ENCODE measurements at places on chromosomes 13 and 19.

DNA sequence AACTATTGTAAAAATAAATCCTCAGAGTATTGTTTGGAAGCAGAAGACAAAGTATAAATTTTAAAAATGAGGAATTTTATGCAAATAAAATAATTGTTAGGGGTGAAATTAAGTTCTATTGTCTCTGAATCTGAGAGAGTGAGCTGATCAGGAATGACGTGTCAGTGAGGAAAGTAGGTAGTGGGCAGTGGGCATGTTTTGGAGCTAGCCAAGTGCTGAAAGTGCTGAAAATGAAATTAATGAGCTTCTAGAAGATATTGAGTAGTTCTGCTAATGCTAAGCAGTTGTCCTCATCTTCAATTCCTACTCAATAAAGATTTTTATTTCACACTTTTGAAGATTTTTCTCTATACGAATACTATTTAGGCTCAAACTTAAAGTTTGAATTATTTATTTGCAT, 1167.8 kb upstream of the PCDH20 start:
- no peak for DNase-seq

GRCh38 chr13:98571955-98572662, 4.8 kb downstream of the STK24 start:
- no peak for DNase-seq

DNA sequence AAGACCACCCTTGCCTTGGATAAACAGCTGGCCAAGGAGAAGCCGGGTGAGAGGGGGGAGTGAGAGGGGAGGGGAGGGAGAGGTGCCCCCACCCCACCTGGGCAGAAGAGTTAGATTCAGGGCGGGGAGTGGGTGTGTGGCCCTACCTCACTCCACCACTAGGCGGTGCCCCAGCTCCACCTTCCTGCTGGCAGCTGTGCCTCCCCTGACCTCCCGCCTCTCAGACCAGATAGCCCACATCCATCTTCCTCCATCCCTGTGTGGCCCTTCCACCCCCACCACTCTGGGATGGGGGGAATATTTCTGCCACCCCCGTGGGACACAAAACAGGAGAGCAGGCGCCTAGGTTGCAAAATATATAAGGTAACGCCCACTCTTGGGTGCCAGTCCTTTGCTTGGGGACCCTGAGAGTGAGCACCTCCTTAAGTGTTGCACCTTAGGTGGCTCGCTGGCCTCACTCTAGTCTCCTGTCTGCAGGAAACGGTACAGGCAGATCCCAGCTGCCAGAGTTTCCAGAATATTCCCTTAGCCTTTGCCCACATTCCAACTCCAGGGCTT, 13.8 kb upstream of the EHD2 start:
- DNase-seq: no peak

DNA sequence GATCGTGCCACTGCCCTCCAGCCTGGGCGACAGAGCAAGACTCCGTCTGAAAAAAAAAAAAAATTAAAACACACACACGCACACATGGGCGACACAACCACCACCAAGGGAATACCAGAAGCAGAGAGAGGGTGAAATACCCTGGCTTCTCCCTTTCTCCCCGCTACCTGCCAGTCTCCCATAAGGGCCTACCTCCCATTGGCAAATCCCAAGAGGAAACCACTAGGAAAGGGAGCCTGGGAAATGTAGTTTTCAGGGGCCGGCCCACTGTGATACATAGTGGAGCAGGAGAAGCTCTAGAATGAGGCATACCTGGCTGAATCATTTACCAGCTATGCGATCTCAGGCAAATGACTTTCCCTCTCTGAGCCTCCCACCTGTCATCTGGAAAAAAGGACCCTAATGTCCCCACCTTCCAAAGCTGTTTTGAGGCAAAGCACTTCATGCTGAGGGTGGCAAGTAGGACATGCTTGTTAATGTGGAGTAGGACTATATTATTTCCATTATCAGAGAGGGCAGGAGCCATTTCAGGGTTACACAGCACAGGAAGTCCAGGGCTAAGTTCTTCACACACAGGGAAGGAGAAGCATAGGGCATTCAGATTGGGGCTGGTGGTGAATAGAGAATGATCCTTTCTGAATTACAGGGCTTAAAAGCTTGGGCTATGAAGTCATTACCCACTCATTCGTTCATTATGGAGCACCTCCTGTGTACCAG, 14.3 kb upstream of the HNRNPUL1 start:
- DNase-seq: no peak

- DNase-seq: peak; percentile 73
Measured at GRCh38 chr13:39956036-39956435, 300.6 kb downstream of the COG6 start.

- DNase-seq: no peak
Measured at GRCh38 chr19:17347361-17347760, 10.0 kb downstream of the GTPBP3 start.

DNA sequence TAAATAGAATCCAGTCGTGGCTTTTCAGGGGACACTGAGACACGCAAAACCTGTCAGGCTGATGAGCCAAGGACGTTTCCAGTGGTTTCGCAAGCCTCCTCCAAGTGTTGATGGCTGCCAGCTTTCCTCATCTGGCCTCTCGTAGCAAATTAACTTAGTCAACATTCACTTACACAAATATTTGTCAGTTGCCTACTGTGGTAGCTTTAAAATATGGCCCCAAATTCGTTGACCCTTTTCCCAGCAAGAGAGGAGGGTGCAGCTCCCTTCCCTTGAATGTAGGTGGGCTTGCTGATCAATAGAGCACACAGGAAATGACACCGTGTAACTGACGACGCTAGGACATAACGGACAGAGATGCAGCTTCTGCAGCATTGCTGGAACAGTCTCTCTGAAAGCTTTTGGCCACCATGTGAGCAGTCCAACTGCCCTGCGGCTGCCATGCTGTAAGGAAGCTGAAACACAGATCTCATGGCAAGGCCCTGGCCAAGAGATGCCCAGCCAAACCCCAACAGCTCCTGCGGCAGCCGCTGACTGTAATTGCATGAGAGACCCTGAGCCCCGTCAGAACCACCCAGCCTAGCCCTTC, 5.5 kb upstream of the RANBP3 start:
- DNase-seq: no peak

DNA sequence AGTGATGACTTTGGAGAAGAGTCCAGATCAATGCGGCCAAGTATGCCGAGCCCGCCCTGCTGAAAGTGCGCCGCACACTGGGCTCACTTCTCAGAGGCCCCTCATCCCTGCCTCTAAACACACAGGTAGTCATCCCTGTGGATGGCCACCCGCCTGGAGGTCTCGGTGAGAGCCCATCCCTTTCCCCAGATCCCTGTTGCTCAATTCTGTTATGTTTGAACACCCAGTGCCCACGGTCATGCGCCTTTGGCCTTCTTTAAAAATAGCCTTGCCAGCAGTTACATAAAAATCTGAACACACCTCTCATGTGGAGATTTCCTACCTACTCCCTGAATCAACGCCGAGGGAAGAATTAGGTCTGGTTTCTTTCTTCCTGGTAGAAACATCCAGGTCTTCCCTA, 11.9 kb downstream of the ELAVL1 start:
- DNase-seq: no peak

DNA sequence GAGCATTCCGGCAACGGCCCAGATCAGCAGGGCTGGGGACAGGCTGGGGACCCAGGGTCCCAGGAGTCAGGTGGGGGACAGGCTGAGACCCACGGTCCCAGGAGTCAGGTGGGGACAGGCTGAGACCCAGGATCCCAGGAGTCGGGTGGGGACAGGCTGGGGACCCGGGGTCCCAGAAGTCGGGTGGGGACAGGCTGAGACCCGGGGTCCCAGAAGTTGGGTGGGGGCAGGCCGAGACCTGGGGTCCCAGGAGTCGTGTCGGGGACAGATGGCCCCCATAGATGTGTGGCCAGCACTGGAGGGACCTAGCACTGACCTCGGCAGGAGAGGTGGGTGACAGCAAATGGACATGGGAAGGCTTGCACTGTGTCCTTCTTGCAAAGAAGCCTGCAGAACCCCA, 39.7 kb upstream of the SOX1 start:
- no peak for DNase-seq

DNA sequence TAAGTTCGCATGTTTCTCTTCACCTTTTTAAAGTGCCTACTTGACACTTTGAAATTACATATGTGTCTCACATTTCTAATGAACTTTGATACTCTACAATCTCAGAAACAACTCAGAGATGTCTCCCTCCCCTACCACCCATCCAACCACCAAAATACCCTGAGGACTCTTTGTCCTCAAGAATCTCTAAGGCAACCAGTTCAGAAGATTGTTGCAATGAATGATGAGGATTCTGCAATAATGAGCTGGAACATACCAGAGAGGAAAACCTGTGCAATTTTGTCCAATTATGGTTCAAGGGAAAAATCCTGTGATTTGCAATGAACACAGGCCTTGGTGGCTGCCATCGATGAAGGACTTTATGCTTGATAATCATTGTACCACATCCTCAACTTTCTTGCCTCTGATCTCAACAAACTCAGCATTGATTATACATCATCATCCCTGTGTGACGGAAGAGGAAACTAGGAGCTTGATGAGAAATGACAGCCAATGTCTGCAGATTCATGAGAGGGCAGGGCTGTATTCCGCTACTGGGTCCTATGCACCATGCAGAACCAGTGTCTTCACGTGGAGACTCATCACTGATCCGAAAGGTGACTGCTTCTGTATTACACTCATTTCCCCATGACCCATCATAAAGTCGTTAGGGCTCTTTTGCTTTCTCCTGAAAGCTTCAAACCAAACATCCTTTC, 1.1 kb downstream of the FPR1 start:
- no peak for DNase-seq

DNA sequence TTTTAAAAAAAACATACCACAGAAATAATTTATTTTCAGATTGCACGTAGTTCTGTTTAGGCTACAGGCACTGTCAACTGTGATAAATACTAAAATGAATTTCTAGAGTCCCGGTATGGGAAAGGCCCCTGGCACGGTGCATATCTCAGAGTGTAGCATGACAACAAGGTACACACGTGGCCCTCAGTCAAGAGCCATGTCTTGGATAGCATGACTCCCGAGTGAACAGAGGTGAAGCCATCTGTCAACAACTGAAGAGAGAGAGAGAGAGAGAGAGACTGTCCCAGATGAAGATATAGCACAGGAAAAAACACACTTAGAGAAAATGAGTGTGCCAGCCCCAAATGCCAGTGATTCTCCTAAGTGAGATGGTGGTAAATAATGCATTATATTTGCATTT, 297.5 kb downstream of the MYO16 start:
- DNase-seq: no peak

GRCh38 chr13:112703449-112704284, 13.8 kb downstream of the ATP11A start:
- no peak for DNase-seq

- DNase-seq: peak; percentile 5
Measured at GRCh38 chr13:78102121-78102677, 183.6 kb upstream of the EDNRB start.

GRCh38 chr19:35949131-35949530, 13.0 kb downstream of the LRFN3 start:
- no peak for DNase-seq

DNA sequence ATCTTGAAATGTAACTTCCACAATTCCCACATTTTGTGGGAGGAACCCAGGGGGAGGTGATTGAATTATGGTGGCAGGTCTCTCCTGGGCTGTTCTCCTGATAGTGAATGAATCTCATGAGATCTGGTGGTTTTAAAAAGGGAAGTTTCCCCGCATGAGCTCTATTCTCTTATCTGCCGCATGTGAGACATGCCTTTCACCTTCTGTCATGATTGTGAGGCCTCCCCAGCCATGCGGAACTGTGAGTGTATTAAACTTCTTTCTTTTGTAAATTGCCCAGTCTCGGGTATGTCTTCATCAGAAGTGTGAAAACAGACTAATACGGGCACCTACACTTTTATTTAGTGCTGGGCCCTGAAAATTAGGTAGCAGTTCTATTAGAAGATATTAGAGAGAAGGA, 45.8 kb downstream of the TNFSF13B start:
- DNase-seq: peak; percentile 5

DNA sequence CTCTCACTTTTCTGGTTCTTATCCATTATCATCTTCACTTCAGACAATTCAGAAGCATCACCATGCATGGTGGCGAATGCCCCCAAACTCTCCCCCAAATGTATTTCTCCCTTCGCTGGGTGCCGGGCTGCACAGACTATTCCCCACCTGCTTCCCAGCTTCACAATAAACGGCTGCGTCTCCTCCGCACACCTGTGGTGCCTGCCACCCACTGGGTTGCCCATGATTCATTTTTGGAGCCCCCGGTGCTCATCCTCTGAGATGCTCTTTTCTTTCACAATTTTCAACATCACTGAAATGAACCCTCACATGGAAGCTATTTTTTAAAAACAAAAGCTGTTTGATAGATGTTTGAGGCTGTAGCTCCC, 2.8 kb upstream of the F10 start:
- no peak for DNase-seq

DNA sequence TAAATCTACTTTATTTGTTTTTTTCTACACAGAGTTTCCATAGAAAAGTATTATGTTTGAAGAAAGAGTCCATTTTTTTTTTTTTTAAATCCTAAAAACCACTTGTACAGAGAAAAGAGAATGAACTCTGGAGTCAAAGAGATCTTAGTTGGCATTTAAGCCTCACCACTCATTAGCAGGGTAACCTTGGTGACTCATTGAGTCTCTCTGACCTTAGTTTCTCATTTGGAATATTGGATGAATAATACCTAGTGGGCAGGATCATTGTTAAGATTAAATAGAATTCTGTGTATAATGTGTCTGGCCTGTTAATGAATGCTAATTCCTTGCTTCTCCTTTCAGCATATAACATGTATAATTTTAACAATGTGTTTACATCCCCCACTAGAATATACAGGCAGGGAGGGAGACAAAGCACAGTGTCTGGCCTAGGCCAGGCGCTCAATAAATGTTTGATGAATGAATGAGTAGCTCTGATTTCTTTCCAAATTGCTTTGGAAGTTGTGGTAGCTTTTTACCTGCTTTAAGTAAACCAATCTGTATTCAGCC, 48.7 kb upstream of the MYCBP2 start:
- no peak for DNase-seq

GRCh38 chr13:77177646-77178045, 149.2 kb downstream of the MYCBP2 start:
- DNase-seq: no peak

GRCh38 chr13:101706651-101707050, 254.2 kb downstream of the ITGBL1 start:
- no peak for DNase-seq

DNA sequence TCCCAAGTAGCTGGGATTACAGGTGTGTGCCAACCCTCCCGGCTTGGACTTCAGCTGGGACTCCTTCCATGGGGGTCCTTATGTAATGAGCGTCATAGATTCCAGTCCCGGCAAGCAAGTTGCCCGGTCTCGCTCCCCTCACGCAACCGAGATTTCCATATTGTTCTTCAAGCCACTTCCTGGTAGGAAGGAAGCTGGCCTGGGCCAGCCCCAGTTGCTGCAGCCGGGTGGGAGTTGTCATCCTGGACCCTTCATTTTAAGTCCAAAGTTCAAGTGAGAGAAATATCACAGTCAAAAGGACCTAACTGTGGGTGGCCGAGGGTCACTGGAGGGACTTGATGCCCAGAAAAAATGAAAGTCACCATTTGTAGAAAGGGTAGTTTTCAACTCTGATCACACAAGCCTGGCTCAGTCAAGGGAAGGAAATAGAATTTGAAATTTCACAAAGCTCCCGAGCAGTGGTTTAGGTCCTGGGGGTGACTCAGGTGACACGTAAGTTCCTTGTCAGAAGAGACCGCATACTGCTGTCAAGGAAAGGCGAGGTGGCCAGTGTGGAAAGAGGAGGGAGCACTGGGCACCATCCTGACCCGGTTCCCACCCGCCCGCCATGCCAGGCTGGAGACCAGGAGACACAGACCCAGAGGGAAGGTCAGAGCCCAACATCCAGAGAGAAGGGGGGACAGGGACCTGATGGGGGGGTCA, 5.3 kb downstream of the FGF21 start:
- no peak for DNase-seq

GRCh38 chr13:90803210-90803609, 544.3 kb upstream of the MIR17HG start:
- DNase-seq: no peak

GRCh38 chr13:83221813-83222241, 660.4 kb downstream of the SLITRK1 start:
- no peak for DNase-seq

Data from GM12878 (cell line).